Muscle of back (tissue), 13 donors: ENCODE measurements at places on chromosomes 2 and 18.
A peak's percentile ranks its signal among the peaks of the same experiment; 100 is the strongest.

DNA sequence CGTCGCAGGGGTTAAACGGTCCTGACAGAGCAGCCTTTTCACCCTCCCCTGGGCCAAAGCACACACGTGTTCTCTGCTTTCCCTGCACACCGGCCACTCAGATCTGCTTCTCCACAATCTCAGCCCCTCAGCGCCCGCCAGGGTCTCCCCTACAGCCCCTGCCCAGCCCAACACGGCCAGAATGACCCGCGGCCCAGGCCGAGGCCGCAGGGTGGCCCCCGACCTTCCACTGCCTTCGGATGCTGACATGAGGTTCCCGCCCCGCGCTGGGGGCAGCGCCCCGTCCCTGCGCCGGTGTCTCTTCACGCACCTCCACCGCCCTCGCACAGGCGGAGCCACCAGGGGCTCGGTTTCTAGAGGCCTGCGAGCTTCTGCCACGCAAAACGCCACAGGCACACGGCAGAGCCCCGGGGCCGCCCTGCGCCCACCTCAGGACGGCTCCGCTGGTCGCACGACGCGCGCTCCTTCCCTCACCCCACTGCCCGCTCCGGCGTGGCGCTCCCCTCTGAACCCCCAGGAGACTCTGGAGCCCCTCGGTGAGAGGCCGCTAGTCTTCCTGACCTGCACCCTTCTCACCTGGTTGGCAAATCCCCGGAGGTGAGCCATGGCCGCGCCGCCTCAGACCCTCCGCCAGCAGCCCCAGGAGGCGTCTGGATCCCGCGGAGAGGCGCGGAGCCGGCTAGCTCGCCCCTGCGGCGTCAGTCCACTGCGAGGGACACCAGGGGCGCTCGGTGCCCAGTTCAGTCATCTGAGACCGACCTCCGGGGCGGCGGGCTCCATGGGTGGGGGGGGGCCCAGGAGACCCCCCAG lies 749 bp downstream of the STK25 start:
- DNase-seq: peak; percentile 67

DNA sequence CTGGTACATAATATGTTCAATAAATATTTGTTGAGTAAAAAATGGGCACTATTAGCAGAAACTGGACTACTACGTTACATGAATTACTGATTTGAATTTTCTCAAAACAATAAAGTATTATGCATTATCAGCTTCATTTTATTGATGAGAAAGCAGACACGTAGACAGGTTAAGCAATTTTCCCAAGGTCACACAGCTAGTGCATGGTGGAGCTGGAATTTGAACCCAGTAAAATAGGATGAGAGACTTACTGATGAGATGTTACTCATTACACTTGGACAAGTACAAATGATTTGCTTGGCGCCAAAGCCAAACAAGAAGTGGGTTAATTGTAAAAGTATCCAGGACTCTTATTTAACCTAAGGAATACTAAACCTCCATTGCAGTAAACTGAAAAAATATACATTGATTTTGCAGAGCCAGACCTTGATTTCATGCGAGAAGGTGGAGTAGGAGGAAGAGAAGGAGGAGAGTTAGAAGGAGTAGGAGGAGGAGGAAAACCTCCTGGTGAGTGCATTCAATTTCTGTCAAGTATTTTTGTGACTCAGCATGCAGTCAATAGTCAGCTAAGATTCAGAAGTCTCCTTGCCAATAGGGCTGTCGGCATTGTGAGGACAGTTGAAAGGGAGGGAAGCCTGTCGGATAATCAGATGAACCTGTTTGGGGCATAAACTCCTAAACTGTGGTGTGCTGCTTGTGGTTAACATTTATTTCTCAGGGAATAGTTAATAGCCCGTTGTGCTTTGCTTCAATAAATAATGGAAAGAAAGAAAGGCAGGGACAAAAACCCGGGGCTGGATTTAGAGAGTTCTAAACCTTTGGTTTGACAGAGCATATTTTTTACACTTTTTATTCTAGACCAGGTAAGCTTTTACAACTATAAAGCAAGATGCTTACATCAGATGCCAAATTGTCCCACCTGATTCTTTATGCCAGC lies 77.0 kb upstream of the TACR1 start:
- DNase-seq: peak; percentile 38

- peak; percentile 45 for DNase-seq
Observed at GRCh38 chr2:49616800-49617199, 462.5 kb upstream of the FSHR start.

GRCh38 chr2:230956827-230957755 lies 32.0 kb upstream of the GPR55 start:
- DNase-seq: peak; percentile 67

DNA sequence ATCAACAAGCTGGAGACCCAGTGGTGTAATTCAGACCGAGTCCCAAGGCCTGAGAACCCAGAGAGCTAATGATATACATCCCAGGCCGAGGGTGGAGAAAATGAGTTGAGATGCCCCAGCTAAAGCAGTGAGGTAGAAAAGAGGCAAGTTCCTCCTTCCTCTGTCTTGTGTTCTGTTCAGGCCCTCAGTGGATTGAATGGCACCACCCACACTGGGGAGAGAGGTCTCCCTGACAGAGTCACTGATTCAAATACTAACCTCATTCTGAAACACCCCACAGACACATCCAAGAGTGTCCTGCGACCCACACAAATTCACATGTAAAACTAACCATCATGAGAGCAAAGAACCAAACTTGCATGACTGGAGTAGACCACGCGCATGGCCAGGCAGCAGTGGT lies 215.3 kb downstream of the ANAPC1 start:
- DNase-seq: no peak

- no peak for DNase-seq
Observed at GRCh38 chr18:13713455-13714055, 12.8 kb downstream of the FAM210A start.

- DNase-seq: no peak
Observed at GRCh38 chr2:7094231-7094741, 177.1 kb downstream of the RNF144A start.

DNA sequence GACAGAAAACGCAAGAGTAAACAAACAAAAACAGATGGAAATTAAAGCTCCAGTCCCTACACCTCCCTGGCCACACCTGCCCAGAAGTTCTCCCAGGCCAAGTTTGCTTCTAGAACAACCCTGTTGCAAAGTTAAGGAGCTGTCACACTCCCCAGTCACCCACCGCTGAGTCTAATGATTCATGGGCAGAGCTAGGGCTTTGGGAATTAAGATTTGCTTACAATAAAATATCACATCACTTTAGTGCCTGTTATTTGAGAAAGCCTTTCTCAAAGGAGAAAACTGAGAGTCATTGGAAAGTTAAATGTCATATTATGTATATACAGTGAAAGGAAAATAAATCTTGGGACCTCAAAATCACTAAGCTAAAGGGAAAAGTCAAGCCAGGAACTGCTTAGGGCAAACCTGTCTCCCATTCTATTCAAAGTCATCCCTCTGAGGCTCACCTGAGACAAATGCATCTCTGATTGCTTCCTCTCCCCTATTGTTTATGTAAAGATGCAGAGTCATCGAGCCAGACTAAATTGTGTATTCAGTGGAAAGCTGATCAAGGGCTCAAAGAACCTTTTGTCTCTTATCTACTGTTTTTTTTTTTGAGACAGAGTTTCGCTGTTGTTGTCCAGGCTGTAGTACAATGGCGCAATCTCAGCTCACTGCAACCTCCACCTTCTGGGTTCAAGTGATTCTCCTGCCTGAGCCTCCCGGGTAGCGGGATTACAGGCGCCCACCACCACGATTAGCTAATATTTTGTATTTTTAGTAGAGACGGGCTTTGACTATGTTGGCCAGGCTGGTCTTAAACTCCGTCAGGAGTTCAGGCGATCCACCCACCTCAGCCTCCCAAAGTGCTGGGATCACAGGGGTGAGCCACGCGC lies 2.8 kb downstream of the CRYGB start:
- DNase-seq: no peak

DNA sequence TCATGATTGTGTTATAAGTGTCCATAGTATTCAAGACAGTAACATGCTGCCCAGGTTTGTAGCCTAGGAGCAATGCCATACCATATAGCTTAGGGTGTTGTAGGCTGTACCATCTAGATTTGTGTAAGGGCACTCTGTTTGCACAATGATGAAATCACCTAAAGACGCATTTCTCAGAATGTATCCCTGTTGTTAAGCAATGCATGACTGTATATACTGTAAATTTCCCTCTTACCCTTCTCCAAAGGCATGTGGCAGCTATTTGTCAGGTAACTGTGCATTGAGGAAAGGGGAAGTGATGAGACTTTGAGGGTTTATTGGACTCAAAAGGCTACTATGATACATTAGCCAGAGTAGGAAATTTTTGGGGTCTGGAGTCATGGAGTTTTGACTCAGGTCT lies 180.8 kb downstream of the VAPA start:
- DNase-seq: no peak

DNA sequence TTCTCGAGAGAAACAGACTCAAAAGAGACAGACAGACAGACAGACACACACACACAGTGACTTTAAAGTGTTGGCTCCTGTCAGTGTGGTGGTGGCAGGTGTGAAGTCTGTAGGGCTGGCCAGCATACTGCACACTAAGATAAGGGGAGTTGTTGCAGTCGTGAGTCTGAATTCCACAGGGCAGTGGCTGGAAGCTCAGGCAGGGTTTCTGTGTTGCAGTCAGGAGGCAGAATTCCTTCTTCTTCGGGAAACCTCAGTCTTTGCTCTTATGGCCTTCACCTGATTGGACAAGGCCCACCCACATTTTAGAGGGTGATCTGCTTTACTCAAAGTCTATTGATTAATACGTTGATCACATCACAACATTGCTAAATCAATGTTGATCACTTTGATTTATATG lies 478.4 kb upstream of the HS6ST1 start:
- no peak for DNase-seq

DNA sequence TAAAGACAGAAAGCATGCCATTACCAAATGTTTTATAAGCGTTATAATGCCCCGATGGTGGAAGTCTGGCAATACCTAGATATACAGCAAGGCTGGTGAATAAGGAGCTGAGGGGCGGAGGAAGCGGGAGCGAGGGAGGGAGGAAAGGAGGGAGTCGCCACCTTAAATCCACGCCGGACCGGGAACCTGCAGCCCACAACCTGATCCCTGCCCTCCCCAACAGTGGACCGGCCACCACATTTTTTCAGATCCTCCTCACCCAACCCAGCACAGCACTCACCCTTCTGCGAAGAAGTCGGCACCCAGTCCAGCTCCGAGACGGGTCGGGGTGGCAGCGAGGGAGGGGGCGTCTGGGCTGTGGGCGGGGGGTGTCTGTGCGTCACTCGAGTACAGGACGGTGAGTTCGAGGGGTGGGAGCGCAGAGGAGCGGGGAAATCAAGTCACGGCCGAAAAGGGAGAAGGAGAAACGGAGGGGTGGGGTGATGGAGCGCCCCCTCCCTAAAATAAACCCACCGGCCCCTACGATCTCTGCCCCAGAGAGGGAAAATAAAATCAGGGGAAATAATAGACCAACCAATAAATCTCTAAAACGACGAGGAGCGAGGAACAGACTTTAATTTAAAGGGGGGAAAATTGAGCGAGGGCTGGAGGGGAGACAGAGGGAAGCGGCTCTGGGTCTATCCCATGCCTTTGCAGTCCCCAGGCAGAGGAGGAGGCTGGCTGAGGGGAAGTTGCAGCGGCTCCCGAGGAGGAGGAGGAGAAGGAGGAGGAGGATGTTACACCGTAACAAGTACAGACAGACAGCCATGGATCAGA lies 96.5 kb upstream of the SERTAD2 start:
- DNase-seq: peak; percentile 72
